ENCODE measurements at places on chromosomes 6 and 20. TPM values are rescaled to one million over a fixed set of nuclear protein-coding genes. Genes with fewer than 3 reads are reported as not detected.

- H3K36me3 ChIP-seq, result peaks cover 39% of the 10 kb centered on the region
- H3K4me3 ChIP-seq, result no peak overlapping the region
- no peaks in the 10 kb centered on the region for H3K27me3 ChIP-seq
- no peak overlapping the region for H3K27ac ChIP-seq
Measured at GRCh38 chr6:85614780-85615179, 21.1 kb upstream of the SNX14 start.

DNA sequence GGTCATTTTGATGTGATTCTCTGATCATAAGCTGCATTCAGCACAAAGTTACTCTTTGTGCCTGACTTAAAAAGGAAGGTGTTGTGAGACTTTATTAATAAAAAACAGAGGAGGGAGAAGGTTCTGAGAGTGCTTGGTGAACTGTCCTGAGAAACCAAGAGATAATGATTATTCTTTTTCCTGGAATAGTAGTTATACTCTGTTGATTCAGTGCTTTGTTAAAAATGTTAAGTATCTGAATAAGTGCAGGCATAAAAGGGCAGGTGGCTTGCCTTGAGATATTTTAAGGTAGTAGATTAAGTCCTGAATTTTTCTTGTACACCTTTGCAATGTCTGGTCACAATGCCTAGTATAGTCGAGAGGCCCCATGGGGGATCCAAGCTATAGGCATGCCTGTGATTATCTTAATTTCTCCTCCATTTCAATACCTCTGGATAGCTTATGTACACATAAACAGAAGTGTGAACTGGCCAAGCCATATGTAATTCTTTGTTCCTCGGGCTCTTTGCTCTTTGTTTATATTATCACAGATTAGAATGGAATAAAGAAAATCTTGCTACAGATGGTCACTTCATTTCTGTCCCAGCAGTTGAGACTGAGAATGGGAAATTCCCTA is 50.0 kb downstream of the SOBP start:
- H3K4me1 ChIP-seq, result no peaks in the 10 kb centered on the region
- no peaks in the 10 kb centered on the region for H3K36me3 ChIP-seq
- no peak overlapping the region for H3K4me3 ChIP-seq
- no peak overlapping the region for H3K27ac ChIP-seq
- no peaks in the 10 kb centered on the region for H3K27me3 ChIP-seq

DNA sequence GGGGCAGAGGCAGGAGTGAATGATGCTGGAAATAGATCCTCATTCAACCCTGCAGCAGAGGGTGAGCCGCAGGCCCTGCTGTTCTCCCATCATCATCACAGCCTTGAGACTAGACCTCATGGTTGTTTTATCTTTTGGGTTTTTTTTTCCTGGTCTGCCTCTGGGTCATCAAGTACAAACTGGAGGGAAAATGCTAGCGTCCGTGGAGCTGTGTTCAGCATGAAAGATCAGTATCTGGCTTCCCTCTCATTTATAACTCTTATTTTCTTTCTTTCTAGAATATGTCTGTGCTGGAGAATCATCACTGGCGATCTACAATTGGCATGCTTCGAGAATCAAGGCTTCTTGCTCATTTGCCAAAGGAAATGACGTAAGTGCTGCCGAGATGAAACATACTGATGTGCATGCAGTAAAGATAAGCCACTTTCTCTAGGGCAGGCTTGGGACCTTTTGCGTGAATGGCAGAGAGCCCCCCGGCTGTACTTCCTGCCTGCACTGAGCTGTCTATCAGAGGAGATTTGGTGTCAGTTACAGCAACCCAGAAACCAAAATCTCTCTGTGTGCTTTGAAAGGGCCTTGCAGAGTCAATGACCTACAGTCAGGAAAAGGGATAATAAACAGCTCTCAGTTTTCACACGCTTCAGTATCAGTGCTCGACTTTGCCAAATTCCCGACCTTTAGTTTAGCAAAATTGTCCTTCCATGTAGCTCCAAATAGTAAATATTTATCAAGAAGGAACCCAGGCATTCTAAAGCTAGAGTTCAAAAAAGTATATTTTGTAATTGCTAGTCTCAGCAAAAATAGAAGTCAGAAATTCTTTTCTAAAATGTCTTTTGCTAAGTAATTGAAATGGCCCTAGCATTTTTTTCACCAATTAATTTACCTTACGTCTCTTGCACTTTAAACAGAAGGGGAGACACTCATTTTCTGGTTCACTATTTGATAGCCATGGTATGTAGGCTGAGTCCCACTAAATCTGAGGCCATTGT is 76.3 kb downstream of the MTFR2 start:
- no peaks in the 10 kb centered on the region for H3K4me1 ChIP-seq
- H3K36me3 ChIP-seq, result no peaks in the 10 kb centered on the region
- no peak overlapping the region for H3K27ac ChIP-seq
- no peaks in the 10 kb centered on the region for H3K27me3 ChIP-seq
- no peak for DNase-seq

GRCh38 chr6:47789553-47789952 is 7.7 kb downstream of the OPN5 start:
- no peaks in the 10 kb centered on the region for H3K4me1 ChIP-seq
- H3K27me3 ChIP-seq, result no peaks in the 10 kb centered on the region
- H3K36me3 ChIP-seq, result no peaks in the 10 kb centered on the region
- DNase-seq, result no peak
- H3K27ac ChIP-seq, result no peak overlapping the region

- DNase-seq, result no peak
- H3K4me3 ChIP-seq, result no peak overlapping the region
- H3K27ac ChIP-seq, result no peak overlapping the region
Measured at GRCh38 chr6:125307964-125308615, 6.3 kb upstream of the HDDC2 start.

DNA sequence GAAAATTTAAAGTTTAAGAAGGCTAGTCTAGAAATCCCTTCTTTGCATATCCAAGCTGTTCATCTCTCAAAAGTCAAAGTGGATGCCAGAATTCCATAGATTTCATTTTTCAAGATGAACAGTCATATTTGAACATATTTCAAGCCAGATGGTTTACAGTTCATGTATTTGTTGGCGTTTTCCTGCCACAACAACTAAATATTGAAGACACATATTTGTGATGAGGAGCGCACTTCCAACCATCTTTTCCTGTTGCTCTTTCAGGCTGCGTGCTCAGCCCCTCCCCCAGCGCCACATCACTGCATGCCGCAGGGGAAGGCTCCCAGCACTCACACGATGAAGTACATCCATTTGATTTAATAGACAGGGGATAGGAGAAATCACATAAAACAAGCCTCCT is 5.9 kb upstream of the NOX3 start:
- H3K4me3 ChIP-seq, result no peak overlapping the region
- H3K27ac ChIP-seq, result no peak overlapping the region
- no peaks in the 10 kb centered on the region for H3K36me3 ChIP-seq
- H3K4me1 ChIP-seq, result no peaks in the 10 kb centered on the region
- no peak for DNase-seq

The KIF6 gene
- not detected for total RNA-seq

The PHACTR3 gene
- total RNA-seq, result not detected

Measured in naive thymus-derived CD4-positive, alpha-beta T cell (primary cell).